MM.1S (cell line): ENCODE measurements at places on chromosomes 1 and 21.

- no peak overlapping the region for H3K27ac ChIP-seq
- H3K4me1 ChIP-seq, result peaks cover 12% of the 10 kb centered on the region; the same call in 1 of the 2 replicates
- no peak for DNase-seq
These were observed 63.8 kb downstream of the CD34 start for GRCh38 chr1:207847116-207847515.

- no peak overlapping the region for H3K27ac ChIP-seq
- H3K4me3 ChIP-seq, result no peak overlapping the region
- no peak for DNase-seq
- no peaks in the 10 kb centered on the region for H3K27me3 ChIP-seq
These were observed 3.6 kb downstream of the CAP1 start for GRCh38 chr1:40044110-40044509.

- H3K4me1 ChIP-seq, result no peaks in the 10 kb centered on the region
- H3K27ac ChIP-seq, result no peak overlapping the region
- no peaks in the 10 kb centered on the region for H3K27me3 ChIP-seq
- no peak for DNase-seq
- no peak overlapping the region for H3K4me3 ChIP-seq
These were observed 790.6 kb upstream of the ADGRL2 start for GRCh38 chr1:81010126-81010525.

GRCh38 chr1:3586986-3587759 is 24.1 kb downstream of the MEGF6 start:
- H3K27me3 ChIP-seq, result peaks cover 58% of the 10 kb centered on the region
- no peak overlapping the region for H3K4me3 ChIP-seq
- no peak for DNase-seq
- H3K4me1 ChIP-seq, result no peaks in the 10 kb centered on the region

GRCh38 chr1:45403298-45403697 is 63.1 kb upstream of the MUTYH start:
- H3K36me3 ChIP-seq, result no peaks in the 10 kb centered on the region
- no peaks in the 10 kb centered on the region for H3K27me3 ChIP-seq
- H3K27ac ChIP-seq, result no peak overlapping the region
- H3K4me3 ChIP-seq, result no peak overlapping the region

GRCh38 chr1:110990541-110990940 is 26.8 kb upstream of the LRIF1 start:
- no peak overlapping the region for H3K27ac ChIP-seq
- H3K36me3 ChIP-seq, result no peaks in the 10 kb centered on the region
- no peaks in the 10 kb centered on the region for H3K4me1 ChIP-seq
- H3K4me3 ChIP-seq, result no peak overlapping the region

DNA sequence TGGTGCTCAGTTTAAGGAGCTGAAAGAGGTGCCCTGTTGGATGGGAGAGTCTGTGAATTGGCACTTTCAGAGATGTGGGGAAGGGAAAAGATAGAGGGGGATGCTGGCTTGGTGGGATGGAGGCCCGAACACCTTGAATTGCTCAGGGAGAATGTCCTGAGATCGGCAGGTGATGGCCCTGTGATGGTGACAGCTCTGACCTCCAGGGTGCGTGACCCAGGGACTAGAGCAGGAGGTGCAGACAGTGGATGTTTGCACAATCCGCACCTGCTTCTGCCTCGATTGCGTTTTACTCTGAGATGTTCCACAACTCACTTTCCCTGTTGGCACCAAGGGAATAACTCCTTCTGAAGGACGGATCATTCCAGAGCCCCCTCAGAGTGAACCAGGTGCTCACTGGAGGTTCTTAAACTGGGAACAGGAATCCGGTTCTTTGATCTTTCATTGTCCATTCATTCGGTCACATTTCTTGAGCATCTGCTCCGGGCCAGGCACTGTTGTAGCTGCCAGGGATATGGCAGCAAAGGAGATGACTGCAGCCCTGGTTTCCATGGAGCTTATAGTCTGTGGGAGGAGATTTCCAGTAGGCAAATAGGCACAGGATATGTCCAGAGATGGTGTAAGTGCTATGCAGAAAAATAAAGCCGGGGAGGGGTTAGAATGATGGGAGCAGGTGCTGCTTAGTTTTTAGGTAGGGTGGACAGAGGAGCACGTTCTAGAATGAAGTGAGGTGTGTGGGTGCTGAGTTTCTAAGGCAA is 226.6 kb upstream of the TMEM51 start:
- no peak overlapping the region for H3K4me3 ChIP-seq
- DNase-seq, result no peak
- no peaks in the 10 kb centered on the region for H3K4me1 ChIP-seq
- H3K27ac ChIP-seq, result no peak overlapping the region
- no peaks in the 10 kb centered on the region; the same call in 1 of the 2 replicates for H3K27me3 ChIP-seq
- no peaks in the 10 kb centered on the region for H3K36me3 ChIP-seq

- no peak overlapping the region for H3K27ac ChIP-seq
- no peaks in the 10 kb centered on the region for H3K27me3 ChIP-seq
- H3K4me3 ChIP-seq, result no peak overlapping the region
- no peaks in the 10 kb centered on the region for H3K36me3 ChIP-seq
- no peaks in the 10 kb centered on the region for H3K4me1 ChIP-seq
These were observed 237.6 kb downstream of the RYR2 start for GRCh38 chr1:237279629-237280028.

DNA sequence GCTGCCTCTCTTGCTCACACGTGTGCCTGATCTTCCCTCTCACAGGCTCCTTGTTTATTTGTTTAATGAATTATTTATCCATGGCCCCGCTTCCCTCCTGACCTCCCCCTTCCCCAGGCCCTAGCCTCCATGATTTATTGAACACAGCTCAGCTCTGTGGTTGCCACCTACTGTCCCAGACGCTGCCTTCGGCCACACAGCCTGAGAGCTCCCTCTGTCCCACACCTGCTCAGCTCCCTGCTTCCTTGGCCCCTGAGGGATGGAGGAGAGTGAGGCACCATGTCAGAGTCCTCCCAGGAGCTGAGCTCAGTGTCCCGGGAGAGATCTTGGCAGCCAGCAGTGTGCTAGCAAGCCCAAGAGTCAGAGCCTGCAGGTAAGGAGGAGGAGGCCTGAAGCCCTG is 3.1 kb upstream of the EFNA3 start:
- H3K4me3 ChIP-seq, result no peak overlapping the region
- H3K27ac ChIP-seq, result no peak overlapping the region
- H3K36me3 ChIP-seq, result no peaks in the 10 kb centered on the region

DNA sequence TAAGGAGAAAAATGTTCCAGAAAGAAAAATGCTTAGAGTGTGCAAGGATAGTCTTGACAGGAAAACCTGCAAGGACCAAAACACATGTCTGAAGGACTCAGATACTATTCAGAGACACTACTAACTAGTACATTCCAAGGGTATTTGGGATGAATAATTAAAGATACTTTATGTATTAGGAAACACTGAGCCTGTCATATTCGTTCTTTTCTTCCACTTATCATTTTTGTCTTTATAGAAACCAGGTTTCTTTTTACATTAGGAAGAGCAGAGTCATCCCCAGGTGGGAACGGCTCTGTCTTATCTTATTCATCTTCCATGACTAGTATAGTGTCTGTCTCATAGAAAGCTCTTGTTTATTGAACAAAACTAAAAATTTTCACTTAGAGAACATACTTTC is 296.2 kb upstream of the ESRRG start:
- no peaks in the 10 kb centered on the region for H3K4me1 ChIP-seq
- no peaks in the 10 kb centered on the region for H3K27me3 ChIP-seq

DNA sequence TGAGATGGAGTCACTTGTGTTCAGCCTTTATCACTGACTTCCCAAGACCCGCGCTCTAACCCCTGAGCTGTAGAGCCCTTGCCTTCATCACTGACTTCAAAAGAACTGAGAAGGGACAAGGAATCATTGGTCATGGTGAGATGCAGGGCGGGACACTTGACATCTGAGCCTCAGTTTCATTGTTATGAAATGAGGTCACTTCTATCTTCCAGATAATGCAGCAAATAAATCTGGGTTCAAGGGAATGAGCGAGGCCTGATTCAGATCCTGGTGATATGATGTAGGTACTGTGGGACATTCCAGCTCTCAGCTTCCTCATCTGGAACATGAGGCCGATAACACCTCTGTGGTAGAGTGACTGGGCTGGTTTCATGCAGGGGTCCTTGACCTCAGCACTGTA is 13.8 kb downstream of the KAZN start:
- H3K27ac ChIP-seq, result no peak overlapping the region
- DNase-seq, result no peak
- H3K4me1 ChIP-seq, result no peaks in the 10 kb centered on the region
- H3K4me3 ChIP-seq, result no peak overlapping the region

DNA sequence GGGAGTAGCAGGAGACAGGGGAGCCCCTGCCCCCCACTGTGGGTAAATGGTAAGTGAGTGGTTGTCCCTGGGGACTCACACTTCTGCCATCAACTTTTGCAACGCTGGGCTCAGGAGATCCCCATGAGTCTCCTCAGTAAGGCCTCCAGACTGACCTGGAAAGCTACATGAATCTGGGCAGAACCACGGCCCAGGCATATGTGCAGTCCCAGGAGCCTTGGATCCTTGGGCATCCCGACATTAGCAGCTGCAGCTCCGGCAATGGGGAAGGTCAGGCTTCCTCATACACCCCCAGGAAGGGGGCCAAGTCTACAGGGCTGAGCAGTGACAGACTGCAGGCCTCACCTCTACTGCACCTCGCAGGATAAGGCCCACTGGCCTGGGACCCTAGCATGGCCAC is 868.7 kb upstream of the ADGRL4 start:
- no peaks in the 10 kb centered on the region for H3K27me3 ChIP-seq
- H3K36me3 ChIP-seq, result no peaks in the 10 kb centered on the region
- H3K27ac ChIP-seq, result no peak overlapping the region
- no peak overlapping the region for H3K4me3 ChIP-seq
